ENCODE measurements at places on chromosomes 5 and 9.

GRCh38 chr9:98054376-98054951, 2.1 kb upstream of the NANS start:
- DNase-seq = no peak

GRCh38 chr5:152297866-152298265, 107.2 kb downstream of the NMUR2 start:
- no peak for DNase-seq

GRCh38 chr5:142816531-142817430, 46.6 kb downstream of the ARHGAP26 start:
- DNase-seq = peak; percentile 8

GRCh38 chr9:114272739-114273431, 50.0 kb upstream of the ORM1 start:
- DNase-seq = no peak
